ENCODE measurements at places on chromosomes 2 and 18. TPM values are rescaled to one million over a fixed set of nuclear protein-coding genes. Genes with fewer than 3 reads are reported as not detected.
A peak's percentile ranks its signal among the peaks of the same experiment; 100 is the strongest.

DPP4 gene
- total RNA-seq, result 17.3 TPM

ACADL gene
- total RNA-seq, result 2.5 TPM

CRYBA2 gene
- total RNA-seq, result not detected

ZNF396 gene
- 2.4 TPM for total RNA-seq

TUBB8B gene
- total RNA-seq, result not detected

RGPD5 gene
- total RNA-seq, result 69.1 TPM

SLC11A1 gene
- 53.4 TPM for total RNA-seq

PLA2R1 gene
- 12.5 TPM for total RNA-seq

DNA sequence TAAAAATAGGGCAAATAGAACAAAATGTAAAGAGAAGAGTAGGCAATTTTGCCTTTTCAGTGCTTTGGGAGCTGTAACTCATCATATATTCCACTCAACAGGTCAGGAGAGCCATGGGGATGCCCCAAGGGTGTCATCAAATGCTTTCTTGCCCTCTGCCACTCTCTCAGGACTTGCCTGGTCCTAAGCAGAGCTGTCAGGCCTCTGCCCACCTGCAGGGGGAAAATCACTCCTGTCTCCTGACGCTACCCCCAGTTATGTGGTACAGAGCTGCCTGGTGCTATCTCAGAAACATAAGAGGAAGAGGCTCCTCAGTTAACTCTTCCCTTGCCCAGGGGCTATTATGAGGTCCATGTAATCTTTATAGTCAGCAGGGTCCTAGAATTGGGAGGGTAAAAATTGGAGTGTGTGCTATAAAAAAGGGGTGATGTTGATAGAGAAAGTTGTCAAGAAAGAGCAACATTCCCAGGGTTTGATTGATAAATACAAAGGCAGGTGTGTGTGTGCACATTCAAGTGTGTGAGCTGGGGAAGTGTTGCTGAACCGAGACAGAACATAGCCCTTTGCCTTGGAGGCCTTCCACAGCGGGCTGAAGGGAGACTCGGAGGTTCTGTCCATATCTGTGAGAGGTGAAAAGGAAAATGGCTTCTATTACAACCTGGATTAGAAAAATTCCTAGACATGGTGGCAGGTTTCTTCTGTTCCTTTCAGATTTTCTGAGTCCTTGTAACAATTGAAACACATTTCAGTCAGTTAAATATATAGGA, 25.4 kb downstream of the PTPRM start:
- no peaks in the 10 kb centered on the region for H3K36me3 ChIP-seq
- H3K4me1 ChIP-seq, result no peaks in the 10 kb centered on the region
- no peak for DNase-seq
- no peaks in the 10 kb centered on the region for H3K27me3 ChIP-seq
- no peak overlapping the region for H3K27ac ChIP-seq
- H3K4me3 ChIP-seq, result no peak overlapping the region

DNA sequence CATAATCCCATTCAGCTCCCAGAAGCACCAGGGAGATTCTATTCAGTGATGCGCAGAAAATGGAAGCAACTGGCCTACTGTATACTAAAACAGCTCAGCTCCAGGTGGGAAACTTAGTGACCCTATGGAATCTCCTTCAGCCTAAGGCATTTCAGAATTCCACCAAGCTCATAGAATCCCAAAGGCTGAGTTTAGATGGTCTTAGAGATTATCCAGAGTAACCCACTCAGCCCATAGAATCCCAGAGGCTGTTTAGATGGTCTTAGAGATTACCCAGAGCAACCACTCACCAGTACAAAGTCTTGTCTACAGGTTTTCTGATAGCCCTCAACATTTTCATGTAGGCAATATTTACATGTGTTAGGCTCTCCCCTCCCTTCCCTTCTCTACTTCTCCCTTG, 232.0 kb upstream of the SLC14A2 start:
- no peak overlapping the region for H3K4me3 ChIP-seq
- DNase-seq, result no peak
- H3K4me1 ChIP-seq, result no peaks in the 10 kb centered on the region
- H3K27ac ChIP-seq, result no peak overlapping the region

- no peaks in the 10 kb centered on the region for H3K4me1 ChIP-seq
- H3K4me3 ChIP-seq, result no peak overlapping the region
- H3K27ac ChIP-seq, result peak overlapping the region; percentile 14
- DNase-seq, result no peak
- H3K27me3 ChIP-seq, result no peaks in the 10 kb centered on the region
Observed at GRCh38 chr2:120750488-120751210, 15.0 kb downstream of the GLI2 start.

Measured in breast epithelium (tissue), 4 donors.